ENCODE measurements at places on chromosomes 4 and X.
A peak's percentile ranks its signal among the peaks of the same experiment; 100 is the strongest.

DNA sequence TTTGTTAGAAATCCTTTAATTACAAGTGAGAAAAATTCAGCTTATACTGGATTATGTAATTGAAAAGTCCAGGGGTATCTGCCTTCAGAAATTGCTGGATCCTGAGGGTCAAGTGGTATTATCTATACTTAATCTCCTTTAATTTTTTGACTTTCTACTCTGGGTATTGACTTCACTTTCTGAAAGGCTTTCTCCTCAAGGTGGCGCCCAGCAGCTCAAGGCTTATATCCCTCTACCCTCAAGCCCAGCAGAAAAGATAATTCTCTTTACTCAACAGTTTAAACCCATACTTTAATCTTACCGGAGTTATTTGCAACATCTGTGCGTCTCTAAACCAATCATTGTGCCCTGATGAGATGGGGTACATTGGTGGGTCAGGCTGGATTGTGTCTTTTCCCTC lies 129.5 kb downstream of the LARP7 start:
- DNase-seq: no peak

DNA sequence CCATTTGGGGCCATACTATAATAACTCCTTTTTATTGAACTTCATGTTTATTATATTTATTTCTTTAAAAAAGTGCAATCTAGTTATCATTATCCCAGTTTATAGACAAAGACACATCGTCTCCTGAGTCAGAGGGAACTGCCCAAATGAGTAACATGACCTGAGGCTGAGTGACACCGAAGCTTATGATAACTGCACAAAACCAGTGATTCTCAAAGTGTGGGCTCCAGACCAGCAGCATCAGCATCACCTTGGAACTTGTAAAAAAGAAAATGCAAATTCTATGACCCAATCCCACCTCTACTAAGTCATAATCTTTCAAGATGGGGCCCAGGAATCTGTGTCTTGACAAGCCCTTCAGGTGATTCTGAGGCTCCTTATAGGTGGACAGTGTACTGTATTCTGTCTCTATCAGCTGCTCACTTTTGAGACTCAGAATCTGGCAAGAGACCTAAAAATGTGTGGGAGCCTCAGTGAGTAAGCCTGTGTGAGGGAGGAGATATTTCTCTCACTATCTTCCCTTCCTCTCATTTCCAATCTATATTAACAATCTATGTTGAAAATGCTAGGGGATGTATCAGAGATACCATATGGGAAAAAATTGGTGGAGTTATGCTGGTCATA lies 147.0 kb downstream of the PACRGL start:
- DNase-seq: no peak

GRCh38 chrX:47311932-47312774 lies 58.2 kb upstream of the ZNF157 start:
- no peak for DNase-seq

DNA sequence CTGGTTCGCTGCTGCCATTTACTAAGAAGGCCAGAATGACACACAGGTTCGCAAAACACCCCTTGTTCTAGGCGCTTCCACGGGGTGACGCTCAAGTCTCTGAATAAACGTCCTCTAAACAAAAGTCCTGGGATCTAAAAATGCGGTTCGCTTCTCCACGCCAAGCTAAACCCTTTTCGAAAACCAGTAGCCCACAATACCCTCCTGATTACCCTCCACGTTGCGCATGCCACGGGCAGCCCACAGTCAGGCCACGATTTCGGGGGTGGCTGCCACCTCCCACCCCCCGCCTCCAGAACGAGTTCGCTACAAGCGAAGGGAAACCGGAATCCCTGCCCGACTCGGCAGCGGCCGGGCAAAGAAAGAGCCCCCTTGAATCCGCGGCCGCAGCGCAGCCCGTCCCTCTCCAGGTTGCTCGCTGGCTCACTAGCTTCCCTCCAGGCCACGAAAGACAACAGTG lies 423 bp downstream of the RPL39 start:
- peak; percentile 7 for DNase-seq

- DNase-seq: no peak
Measured at GRCh38 chr4:61443813-61444510, 243.8 kb downstream of the ADGRL3 start.

- DNase-seq: no peak
Measured at GRCh38 chr4:3826247-3827172, 60.3 kb downstream of the ADRA2C start.

DNA sequence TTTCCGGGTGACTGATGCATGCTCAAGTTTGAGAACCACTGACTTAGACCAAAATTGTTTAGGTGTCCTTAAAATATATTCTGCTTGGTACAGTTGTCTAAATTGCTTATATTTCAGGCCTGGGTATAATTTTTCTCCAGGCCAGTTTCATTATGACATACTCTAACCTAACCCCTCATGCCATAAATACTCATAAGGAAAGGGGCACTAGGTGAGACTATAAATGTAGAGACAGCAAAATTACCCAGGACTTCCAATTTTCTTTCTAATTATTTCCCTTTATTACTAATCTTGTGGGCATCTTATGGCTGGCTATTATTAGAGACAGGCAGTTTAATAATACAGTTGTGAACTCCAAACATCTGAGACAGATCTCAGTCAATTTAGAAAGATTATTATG lies 150.2 kb downstream of the RRAGB start:
- DNase-seq: no peak

- DNase-seq: no peak
Measured at GRCh38 chr4:116531870-116532269, 553.5 kb downstream of the TRAM1L1 start.

Measured in DMS153 (cell line).